ENCODE measurements at places on chromosomes 2 and 18.

- DNase-seq: peak; percentile 97
Observed at GRCh38 chr2:230984393-230985220, 11.3 kb upstream of the SPATA3 start.

DNA sequence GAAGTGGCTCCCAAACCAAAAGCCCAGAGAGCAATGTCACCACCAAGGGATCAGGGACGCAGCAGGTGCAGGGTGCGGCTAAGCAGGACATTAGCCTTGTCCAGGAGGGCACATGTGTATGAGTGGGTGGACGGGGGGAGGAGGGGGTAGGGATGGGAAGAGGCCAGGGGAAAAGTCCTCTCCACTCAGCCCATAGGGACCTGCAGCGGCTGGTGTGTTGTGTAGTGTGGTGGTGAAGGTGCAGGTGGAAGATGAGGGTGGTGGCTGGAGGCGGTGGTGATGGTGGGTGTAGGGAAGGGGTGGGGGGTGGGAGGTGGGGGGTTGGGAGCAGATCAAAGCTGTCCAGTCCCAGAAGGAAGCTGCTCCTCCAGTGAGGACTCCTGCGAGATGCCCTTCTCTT, 3.7 kb downstream of the C2orf81 start:
- DNase-seq: no peak

- no peak for DNase-seq
Observed at GRCh38 chr2:12176623-12177454, 430.4 kb downstream of the LPIN1 start.

DNA sequence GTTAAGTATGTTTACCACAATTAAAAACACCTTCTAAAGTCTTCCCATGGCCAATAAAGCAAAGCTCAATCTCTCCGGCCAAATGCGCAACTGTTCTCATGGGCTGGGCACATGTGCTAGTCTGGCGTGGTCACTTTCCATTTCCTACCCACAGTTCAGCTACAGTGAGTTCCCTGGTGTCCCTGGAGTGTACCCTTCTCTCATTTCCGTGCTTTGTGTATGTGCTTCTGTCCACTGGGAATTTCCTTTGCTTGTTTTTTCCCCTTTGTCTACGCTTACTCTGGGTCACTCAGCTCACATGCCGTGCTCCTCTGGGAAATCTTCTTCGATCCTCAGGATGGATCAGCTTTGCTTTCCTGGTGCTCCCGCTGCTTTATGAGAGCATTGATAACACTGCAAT, 69.6 kb upstream of the GYPC start:
- no peak for DNase-seq

DNA sequence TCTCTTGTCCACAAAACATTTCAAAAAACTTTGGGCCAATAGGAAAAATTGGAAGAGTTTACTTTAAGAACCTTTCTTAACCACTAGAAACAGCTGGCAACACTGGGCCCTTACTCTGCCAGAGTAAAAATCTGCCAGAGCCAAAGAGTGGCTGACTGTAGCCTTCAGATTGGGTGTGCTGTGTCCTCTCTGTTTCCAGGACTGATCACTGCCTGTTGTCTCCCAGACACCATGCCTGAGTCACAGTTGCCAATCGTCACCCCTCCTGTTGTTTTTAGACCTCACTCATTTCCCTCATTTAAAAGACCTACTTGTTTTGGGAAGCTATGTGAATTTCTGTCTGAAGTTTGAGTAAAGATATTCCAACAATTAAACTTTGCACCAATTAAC, 159.1 kb downstream of the PPP1R1C start:
- DNase-seq: no peak

- no peak for DNase-seq
Observed at GRCh38 chr2:117702098-117702497, 112.4 kb upstream of the DDX18 start.

GRCh38 chr2:23387221-23387550, 2.2 kb downstream of the KLHL29 start:
- DNase-seq: no peak

GRCh38 chr2:137220438-137220993, 455.2 kb downstream of the THSD7B start:
- DNase-seq: no peak

DNA sequence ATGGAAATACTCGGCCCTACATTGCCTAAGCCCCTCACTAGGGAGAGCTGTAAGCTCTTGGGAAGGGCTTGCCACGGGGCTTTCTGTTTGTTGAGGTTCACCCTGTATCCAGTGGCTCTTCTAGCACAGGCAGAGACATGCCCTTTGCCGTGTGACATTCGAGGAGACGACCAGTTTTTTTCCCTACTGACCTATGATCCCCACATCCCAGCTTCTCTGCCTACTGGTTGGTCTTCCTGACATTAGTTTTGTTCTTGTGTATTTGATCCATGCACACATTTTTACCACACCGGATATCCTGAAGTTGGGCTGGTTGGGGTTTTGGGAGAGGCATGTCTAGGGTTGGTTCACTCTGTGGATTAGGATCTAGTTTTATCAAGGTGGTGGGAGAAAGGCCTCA, 69.3 kb downstream of the NPAS2 start:
- DNase-seq: no peak

DNA sequence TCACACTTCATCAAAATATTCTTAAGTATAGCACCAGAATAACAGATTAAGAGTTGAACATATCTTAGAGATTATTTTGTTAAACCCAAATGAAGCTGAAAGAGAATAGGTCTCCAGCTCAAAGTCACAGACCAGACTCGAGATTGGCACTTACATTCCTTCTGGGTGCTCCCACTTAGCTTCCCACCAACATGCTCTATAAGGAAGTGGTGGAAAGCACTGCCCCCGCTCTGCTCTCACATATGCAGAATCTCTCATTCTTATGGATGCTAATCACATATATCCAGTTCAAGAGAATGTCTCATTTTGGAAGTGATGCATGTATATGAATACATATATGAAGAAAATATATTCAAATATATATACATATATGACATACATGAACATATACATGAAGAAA, 71.5 kb upstream of the CD226 start:
- DNase-seq: no peak

GRCh38 chr2:142130111-142131009, 456 bp downstream of the LRP1B start:
- no peak for DNase-seq

DNA sequence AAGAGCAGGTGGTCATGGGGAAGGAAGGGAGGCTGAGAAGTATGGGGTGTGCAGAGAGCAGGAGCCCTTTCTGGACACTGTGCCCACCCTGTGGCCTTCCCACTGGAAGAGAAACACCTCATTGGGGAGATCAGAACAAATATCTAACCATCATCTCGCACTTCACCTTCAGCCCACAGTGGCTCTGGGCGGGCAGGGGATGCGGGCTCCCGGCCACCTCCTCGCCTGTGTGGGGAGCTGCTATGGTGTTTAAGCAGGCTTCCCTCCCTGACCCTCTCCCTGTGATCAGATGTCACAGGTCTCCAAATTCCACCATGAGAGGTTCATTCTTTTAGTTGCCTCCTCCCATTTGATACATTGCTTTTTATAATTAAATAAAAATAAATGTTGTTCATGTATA, 5.0 kb downstream of the FBLN7 start:
- no peak for DNase-seq

- peak; percentile 22 for DNase-seq
Observed at GRCh38 chr2:60806988-60807681, 51.1 kb downstream of the PAPOLG start.

- no peak for DNase-seq
Observed at GRCh38 chr2:199303728-199304177, 154.0 kb downstream of the SATB2 start.

GRCh38 chr2:224412141-224413015, 10.5 kb upstream of the FAM124B start:
- no peak for DNase-seq

DNA sequence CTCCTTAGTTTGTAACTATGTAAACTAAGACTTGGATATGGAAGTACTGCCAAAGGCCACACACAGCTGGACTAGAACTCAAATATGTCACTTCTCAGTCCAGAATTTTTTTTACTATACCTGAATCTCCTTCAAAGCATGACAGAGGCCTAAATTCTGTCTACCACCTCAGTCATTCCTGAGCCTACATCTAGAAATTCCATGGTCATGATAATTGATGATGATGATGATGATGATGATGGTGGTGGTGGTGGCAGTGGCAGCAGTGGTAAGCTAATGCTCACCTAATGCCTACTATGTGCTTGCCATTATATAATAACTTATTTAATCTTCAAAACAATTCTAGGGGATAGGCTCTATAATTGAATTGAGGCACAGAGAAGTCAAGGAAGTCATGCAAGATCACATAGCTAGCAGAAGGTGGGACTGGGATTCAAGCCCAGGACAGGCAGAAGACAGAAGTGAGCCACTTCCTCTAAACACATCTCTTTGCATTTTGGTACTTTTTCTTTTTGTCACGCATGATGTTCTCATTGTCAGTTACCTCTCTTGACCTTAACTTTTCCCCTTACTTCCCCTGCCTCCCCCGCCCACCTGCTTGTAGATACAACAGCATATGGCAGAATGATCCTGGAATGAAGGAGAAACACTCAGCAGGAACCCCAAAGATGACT, 539.3 kb downstream of the TNS1 start:
- DNase-seq: no peak

DNA sequence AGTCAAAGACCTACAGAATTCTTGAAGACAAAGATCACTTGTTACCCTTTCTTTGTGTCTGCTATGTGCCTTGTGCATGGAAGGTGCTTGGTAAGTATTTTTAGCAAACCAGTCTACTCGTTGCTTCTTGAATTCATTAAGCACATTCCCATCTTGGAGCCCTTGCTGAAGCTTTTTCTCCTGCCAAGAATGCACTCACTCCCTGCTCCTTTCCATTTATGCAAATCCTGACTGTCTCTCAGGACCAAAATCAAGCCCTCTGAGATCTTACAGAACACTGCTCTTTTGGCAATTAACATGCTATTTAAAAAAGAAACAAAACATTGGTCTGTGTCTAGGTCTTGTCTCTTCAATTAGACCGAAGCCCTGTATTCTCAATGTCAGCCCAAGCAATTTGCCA, 75.8 kb downstream of the CLHC1 start:
- no peak for DNase-seq

DNA sequence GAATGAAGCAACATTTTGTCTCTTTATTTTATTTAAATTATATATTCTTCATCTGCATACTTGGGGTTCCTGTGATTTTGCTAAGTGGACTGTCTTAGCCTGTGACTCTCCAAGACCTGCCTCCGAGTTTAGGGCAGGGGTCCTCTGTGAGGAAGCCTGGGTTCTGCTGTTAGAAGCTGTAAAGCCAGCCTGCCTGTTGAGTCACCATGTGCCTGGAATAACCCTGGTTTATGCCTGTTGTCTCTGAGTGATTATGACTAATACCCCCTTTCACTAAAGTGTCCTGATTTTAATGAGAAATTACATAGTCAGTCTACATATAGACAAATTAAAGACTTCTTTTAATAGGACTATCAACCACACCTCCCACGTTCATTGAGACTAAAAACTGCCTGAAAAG, 369.1 kb downstream of the ZNF521 start:
- DNase-seq: no peak

GRCh38 chr18:24333084-24333483, 64.5 kb downstream of the OSBPL1A start:
- DNase-seq: no peak

- no peak for DNase-seq
Observed at GRCh38 chr2:220450846-220451245, 823.4 kb downstream of the SLC4A3 start.

- DNase-seq: no peak
Observed at GRCh38 chr2:18311420-18312195, 248.8 kb downstream of the RDH14 start.

GRCh38 chr2:209189893-209190292, 234.0 kb upstream of the MAP2 start:
- DNase-seq: peak; percentile 1

- no peak for DNase-seq
Observed at GRCh38 chr2:129742415-129743180, 236.9 kb upstream of the RAB6C start.

DNA sequence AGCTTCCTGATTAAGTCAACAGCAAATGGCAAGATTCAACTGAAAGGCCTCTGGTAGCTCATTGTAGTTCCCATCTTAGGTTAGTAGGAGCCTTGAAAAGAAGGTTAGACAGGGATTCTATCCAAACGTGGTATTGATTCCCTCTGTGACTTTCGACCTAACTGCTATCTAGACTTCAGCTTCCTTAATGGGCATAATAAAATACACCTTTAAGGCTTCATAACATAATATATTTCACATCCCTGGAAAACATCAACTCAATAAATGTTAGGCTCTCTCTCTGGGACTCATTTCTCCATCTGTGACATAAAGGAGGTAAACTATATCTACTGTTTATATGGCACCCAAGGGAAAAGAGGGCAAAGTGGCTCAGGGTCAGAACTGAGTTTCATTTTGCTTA, 60.9 kb downstream of the STK39 start:
- DNase-seq: no peak

GRCh38 chr2:22885245-22885644, 499.7 kb upstream of the KLHL29 start:
- DNase-seq: no peak

DNA sequence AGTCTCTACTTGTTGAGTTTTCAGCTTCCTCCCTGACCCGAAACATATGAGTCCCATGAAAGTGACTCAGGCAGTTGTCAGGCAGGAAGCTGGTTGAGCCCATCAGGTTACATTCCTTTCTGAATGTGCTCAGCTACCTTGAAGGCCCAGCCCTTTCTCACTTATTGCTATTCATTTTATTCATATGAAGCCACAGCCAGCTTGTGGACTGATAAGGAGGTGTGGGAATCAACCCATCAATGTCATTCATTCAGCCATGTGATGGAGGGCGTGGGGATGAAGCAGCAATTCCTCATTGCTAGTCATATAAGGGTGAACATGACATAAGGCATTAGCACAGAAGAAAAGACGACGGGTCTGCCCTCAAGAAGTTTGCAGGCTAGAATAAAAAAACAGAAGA, 5.3 kb upstream of the VPS4B start:
- DNase-seq: no peak

DNA sequence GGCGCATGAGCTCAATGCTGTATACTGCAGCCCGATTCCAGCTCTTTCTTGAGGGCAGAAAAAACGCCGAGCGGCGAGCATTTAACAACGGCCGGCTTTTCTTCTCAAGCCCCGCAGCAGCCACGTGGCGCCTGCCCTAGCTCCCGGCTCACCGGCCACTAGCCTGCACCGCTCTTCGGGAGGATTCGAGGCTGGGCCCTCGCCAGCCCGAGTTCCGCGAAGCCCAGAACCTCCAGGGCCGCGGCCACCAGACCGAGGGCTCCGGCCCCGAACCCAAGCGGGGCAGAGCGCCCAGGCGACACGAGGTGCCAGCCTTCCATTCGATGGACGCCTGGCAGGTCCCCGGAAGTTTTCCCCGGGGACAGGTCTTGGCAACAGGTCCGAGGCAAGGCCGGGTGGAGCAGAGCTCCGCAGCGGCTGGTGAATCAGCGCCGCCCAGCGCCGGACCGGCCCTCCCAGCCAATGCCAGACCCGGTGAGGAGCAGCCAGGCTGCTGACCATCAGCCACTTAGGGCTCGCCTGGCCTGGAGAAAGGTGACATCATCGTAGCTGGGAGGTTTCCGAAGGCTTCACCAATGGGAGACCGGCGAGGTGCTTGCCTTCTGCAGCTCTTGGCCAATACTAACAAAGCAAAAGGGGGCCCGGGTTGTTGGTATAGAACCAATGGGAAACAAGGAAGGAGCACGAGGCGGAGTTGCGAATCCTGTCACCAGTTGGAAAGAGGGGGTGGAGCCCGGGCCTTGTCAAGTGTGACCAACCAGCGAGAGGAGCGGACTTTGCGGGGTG, 552 bp upstream of the MXD1 start:
- DNase-seq: peak; percentile 100

GRCh38 chr2:12718711-12719399, 2.1 kb downstream of the TRIB2 start:
- DNase-seq: no peak
